ENCODE measurements at places on chromosomes 13 and 19.
A peak's percentile ranks its signal among the peaks of the same experiment; 100 is the strongest.

GRCh38 chr19:51402117-51402516, 11.7 kb upstream of the C19orf84 start:
- no peak for DNase-seq

DNA sequence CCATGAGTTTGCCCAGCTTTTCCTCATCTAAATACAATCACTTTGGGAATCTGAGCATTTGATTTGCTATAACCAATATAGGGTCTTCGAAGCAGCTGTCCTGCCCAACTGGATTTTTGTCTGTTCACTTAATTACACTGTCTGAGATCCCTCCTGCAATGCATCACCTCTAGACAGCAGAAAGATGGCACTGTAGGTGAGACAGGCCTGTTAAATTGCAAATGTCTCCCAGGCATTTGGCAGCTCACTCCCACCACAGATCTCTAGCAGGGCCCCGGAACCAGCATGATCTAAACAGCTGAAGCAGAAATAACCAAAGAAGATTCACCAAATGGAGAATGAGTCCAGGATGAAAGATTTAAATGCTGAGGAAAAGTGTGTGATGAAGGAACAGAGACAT, 41.9 kb upstream of the SERPINE3 start:
- no peak for DNase-seq

DNA sequence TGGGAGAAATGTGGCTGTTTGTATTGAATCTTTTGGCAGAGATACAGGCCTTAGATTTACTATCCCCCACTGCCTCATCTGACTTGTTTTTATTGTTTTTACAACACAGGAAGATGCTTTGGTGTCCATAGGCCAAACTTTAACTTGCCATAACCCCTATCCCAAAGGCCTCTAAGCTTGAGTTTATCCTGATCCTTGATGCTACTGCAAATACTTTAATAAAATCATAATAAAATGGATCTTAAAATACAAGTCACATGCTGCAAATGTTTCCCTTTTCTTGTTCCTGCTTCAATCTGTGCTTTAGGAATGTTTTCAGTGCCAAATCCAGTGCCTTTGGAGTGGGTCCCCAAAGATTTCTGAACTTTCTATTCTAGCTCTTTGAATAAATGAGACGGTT, 770.6 kb downstream of the DACH1 start:
- DNase-seq = no peak

GRCh38 chr13:50809133-50810090, 34.1 kb downstream of the DLEU7 start:
- DNase-seq = no peak

DNA sequence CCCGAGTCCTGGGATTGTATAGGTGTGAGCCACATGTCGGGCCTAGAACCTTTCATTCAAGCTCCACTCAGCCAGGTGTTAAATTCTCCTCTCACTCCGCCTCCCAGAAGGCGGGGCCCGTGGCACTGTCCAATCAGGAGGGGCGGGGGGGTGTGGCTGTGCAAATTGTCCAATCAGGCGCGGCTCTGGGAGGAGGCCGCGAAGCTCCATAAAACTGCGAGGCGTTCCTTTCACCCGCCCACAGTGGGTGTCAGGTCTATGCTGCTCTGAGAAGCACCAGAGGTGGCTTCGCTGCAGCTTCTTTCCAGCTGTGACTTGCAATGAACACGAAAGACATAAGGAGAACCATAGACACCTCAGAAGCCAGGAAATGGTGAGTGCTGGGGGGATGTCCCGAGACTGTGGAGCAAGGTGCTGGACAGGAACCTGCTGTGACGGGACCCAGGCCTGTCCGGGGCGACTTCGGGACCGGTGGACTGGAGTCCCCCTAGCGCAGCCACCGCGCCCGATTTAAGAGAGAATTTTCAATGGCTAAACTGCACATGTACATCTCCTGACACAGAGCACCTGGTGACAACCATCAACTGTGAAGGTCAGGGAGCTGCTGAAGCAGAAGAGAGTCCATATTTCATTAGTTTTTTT, 3.0 kb upstream of the ZNF136 start:
- no peak for DNase-seq

DNA sequence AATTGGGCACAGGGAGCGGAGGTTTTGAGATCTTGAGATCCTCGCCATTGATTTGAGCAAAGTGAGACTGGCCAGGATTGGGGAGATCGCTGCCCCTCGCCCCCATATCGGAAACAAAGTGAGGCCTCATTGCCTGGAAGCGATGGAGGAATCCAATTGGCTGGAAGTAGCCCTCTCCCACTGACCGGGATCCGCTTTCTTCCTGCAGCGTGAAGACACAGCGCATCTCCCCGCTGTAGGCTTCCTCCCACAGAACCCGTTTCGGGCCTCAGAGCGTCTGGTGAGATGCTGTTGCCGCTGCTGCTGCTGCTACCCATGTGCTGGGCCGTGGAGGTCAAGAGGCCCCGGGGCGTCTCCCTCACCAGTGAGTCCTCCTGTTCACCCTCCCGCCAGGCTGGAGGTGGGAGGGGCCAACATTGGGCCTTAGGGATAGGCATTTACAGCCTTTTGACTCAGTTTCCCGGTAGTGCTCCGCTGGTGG, 438 bp downstream of the PRKCSH start:
- no peak for DNase-seq

- DNase-seq = no peak
These were observed 751 bp downstream of the ZNF584 start for GRCh38 chr19:58409010-58409790.

DNA sequence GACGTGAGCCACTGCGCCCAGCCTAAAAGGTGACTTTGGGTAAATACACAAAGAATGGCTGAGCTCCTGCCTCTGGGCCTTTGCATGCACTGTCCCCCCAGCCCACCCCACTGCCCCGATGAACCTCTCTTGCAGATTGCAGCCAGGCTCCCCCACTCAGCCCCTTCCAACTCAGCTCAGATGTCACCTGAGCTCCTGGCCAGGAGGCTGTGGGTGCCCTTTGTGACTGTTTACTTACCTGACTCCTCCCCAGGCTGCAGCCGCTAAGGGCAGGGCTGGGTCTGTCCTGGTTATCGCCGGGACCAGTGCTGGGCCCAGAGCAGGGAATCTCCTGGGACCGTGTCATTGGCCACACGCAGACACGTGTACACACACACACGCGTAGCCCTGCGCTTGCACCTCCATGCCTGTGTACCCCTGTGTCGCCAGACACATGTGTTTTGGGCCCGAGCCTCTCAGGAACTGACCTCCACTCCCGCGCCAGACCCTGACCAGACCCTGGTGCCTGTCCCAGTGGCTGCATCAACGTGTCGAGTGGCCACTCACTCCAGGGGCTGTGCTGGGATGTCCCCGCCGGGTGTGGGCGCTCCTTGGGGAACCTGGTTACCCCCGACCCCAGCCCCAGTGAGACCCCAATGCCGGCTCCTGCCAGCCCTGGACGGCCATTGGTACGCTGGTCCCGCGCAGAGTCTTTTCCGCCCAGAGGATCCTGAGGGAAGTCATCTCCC, 18.7 kb downstream of the EFNA2 start:
- DNase-seq = no peak

GRCh38 chr13:68540244-68540643, 1310.1 kb upstream of the PCDH9 start:
- no peak for DNase-seq

DNA sequence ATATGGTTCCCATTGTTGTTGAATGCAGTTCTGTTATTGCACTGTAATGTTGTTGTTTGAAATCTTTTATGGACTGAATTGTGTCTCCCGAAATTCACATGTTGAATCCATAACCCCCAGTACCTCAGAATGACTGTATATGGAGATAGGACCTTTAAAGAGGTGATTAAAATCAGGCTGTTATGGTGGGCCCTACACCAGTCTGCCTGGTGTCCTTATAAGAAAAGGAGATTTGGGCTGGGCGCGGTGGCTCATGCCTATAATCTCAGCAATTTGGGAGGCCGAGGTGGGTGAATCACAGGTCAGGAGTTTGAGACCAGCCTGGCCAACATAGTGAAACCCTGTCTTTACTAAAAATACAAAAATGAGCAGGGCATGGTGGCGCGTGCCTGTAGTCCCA, 7.4 kb downstream of the CXCL17 start:
- no peak for DNase-seq

DNA sequence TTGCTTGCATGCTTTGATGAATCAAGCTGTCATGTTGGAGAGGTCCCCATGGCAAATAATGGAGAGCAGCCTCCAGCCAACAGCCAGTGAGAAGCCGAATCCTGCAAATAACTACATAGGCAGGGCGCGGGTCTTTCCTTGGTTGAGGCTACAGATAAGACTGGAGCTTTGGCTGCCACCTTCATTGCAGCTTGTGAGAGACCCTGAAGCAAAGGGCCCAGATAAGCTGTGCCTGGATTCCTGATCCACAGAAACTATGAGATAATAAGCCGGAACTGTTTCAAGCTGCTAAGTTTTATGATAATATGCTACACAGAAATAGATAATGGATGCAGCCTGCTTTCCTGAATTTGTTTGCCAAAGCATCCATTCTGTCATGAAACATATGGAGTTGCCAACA, 257.0 kb downstream of the HS6ST3 start:
- no peak for DNase-seq

DNA sequence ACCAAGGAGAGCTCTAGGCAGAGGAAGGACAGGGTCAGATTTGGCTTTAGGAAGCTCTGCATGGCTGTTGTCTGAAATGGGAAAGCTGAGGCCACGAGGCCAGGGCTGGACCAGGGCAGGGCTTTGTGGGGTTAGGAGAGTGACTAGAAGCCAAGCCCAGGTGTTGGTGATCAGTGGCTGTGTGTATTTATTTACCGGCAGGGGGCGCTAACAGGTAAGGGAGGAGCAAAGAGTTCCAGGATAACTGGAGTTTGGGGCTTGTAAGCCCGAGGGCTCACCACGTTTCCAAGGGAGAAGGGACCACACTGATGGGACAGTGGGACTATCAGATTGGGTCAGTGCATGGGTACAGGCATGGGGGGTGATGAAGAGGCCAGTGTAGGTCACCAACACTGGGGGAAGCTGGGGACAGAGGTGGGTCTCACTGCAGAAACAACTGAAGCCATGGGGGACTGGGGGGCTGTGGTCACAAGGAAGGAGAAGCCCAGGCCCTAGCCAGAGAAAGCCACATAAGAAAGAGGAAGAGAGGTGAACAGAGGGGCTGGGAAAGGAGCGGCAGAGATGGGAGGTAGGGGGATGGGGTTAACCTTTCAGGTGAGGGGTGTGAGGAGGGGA, 3.9 kb downstream of the TMEM147 start:
- DNase-seq = peak; percentile 56

DNA sequence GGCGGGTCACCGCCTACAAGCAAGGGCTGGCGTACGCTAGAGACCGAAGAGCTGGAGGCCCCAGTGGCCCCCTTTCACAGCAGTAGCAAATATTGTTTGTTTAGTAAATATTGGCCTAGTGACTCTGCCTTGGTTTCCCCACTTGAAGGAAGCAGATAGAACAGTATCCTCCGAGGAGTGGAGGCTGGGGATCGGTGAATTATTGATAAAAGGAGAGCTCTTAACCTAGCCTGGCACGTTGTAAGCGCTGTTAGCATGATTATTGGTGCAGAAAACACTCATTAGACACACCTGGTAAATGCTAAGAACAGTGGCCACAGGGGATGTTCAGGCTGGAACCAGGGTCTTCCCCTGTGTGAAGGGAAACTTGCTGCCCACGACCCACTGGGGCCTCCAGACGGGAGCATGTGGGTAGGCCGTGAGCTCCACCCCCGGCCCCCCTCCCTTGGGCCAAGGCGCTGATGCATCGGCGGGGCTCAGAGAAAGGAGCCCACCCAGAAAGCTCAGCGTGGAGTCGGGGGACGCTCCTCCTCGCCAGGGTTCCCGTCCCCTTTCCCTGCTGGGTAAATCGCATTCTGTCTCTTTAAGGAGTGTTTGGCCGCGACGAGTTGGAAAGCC, 2.3 kb downstream of the IER2 start:
- peak; percentile 77 for DNase-seq

DNA sequence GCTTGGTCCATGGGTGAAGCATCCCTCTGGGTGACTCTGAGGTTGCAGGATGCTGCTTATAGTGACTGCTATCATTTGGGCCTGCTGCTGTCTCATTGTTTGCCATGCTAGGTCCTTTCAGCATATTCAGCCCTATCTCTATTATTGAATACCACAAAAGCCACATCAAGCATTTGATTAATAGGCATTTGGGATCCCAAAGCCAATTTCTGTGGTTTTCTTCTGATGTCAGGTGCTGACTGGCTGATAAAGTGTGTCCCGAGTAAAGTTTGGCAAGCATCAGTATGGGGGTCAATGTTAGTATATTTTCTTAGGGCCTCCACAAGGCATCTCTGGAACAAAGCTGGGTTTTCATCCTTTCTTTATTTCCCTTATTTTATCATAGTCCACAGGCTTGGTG, 204.6 kb downstream of the NBEA start:
- no peak for DNase-seq

GRCh38 chr13:111006506-111007031, 91.7 kb upstream of the ANKRD10 start:
- no peak for DNase-seq

GRCh38 chr13:84208246-84208910, 326.1 kb upstream of the SLITRK1 start:
- DNase-seq = no peak

- DNase-seq = no peak
These were observed 36.0 kb upstream of the ADGRE5 start for GRCh38 chr19:14345116-14345763.

DNA sequence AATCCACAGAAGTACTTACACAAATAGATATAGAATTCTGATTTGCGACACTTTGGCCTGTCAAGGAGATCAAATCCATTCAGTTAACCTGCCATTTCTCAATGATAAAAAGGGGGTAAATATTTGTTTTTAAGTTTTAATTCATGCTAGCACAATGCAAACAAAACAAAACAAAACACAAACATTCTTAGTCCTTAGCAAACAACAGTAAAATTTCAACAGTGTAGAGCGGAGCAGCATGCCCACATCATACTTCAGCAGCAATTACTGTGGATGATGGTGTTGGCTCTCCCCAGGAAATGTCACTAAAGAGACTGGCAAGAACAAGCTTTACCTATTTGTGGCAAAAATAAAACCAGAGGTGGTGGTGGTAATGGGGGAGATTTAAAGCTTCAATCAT, 625.2 kb upstream of the PCDH20 start:
- DNase-seq = no peak

DNA sequence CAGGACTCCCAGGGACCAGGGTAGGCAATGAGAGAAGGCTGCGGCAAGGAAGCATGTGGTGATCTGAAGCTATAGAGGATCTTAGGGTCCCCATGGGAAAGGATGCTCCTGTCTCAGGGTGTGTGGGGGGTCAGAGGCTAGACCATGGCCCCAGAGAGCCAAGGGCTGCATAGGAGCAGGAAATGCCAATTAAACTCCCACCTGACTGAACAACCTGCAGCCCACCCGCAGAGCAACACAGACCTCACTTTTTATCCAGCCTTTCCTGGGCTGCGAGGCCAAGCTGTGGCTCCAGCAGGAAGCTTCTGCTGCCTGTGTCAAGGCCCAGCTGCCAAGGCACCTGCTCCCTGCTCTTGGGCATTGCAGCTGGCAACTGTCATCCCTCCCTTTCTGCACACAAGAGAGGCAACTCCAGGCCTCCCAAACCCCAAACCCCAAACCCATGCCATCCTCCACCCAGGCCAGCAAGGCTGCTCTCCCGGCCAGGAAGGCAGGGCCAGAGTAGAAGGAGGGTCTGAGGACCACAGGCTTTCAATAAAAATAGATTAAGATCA, 290.1 kb downstream of the FOXO1 start:
- DNase-seq = no peak
